Muscle of leg (tissue), 16 donors: ENCODE measurements at places on chromosomes 5 and 9. TPM values are rescaled to one million over a fixed set of nuclear protein-coding genes. Genes with fewer than 3 reads are reported as not detected.

- no peak for DNase-seq
Observed at GRCh38 chr5:88997937-88998336, 115.0 kb upstream of the MEF2C start.

DNA sequence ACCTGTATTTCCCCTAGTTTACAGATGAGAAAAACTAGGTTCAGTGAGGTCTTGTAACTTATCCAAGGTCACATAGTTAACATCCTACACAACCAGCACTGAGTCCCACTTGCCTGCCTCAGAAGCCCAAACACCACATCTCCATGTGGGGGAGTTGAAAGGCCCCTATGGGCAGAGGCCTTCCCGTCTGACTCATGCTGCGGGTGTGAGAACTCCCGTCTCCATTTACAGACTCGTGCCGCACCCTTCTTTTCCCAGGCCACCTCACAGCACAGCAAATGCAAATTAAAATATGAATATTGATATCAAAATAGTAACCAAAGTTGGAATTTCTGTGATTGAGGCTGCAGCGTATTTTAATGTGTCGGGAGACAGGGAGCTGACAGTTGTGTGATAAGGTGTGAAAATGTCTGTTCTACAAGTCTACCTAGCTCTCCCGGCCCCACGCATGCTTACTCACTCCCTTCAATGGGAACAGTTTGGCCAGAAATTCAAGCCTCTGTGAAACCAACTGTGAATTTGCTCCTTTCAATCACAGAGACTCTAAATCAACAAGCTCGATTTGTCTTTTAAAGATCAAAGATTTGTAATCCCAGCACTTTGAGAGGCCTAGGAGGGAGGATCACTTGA lies 90.1 kb downstream of the CRB2 start:
- DNase-seq = no peak

GRCh38 chr9:132637801-132638200 lies 32.0 kb downstream of the DDX31 start:
- no peak for DNase-seq

SELENOP gene
- 142 TPM for total RNA-seq

LRRC26 gene
- total RNA-seq = not detected

PRUNE2 gene
- total RNA-seq = 13.2 TPM

DNA sequence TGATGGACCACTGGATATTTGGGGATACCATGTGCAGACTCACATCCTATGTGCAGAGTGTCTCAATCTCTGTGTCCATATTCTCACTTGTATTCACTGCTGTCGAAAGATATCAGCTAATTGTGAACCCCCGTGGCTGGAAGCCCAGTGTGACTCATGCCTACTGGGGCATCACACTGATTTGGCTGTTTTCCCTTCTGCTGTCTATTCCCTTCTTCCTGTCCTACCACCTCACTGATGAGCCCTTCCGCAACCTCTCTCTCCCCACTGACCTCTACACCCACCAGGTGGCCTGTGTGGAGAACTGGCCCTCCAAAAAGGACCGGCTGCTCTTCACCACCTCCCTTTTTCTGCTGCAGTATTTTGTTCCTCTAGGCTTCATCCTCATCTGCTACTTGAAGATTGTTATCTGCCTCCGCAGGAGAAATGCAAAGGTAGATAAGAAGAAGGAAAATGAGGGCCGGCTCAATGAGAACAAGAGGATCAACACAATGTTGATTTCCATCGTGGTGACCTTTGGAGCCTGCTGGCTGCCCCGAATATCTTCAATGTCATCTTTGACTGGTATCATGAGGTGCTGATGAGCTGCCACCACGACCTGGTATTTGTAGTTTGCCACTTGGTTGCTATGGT lies 54.5 kb upstream of the HNRNPA0 start:
- DNase-seq = no peak

- no peak for DNase-seq
Observed at GRCh38 chr5:169304175-169304574, 3.2 kb upstream of the SLIT3 start.

PCDHGB6 gene
- 3.0 TPM for total RNA-seq
